ENCODE measurements at places on chromosomes 2 and 18. TPM values are rescaled to one million over a fixed set of nuclear protein-coding genes. Genes with fewer than 3 reads are reported as not detected.

Gene FIGN
- polyA plus RNA-seq, result 3.0 TPM

Gene GCKR
- polyA plus RNA-seq, result 0.47 TPM

Gene EGR4
- not detected for polyA plus RNA-seq

Gene GKN1
- polyA plus RNA-seq, result not detected

Gene SERPINB3
- not detected for polyA plus RNA-seq

Gene SERPINB4
- 0.06 TPM for polyA plus RNA-seq

DNA sequence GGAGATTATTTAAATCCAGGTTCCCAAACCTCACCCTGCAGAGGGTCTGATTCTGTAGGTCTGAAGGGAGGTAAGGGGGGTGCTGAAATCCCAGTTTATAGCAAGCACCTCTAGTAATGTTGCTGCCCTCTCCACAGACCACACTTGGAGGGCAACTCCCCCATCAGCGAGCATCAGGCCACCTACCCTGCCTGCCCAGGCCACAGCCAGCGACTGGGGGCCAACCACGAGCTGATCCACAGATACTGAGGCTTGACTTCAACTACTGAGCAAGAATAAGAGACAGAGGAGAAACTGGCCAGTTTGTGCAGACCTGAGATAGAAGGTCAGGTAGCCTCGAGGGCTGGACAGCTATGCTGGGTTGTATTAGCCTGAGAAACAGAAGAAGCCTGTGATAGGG is 36.3 kb upstream of the LBH start:
- no peak for DNase-seq

DNA sequence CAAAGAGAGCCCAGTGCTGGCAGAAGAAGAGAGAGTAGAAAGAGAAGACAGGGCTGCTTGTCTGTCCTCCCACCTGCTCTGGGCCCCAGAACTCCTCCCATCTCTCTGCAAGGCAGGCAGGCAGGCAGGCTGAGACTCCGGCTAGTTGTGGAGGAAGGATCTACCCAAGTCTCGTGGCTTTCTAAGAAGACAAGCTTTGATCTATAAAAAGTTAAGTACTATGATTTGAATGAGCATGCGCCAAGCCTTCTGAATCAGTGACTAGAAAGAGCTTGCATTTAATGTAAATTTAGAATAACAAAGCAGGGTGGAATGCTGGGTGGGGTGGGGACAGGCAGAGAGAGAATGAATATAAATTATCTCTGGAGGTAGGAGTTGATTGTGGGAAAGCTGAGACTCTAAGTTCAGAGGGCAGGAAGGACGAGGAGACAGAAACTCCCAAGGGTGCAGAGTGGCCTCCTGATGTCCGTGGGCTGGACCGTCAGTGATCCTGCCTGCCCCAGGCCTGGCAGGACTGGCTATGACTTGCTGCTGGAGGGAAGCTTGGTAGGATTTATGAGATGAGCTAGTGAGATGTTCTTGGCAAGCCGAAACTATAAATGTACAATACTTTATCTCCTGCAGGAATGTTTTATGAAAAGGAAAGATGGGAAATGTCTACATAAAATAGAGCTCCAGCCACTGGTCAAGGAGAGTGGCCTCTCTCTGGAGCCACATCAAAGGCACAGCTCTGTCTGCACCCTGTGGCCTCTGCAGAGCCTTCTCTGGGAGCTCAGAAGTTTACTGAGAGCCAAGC is 447.5 kb downstream of the TNS1 start:
- peak; percentile 15 for DNase-seq

DNA sequence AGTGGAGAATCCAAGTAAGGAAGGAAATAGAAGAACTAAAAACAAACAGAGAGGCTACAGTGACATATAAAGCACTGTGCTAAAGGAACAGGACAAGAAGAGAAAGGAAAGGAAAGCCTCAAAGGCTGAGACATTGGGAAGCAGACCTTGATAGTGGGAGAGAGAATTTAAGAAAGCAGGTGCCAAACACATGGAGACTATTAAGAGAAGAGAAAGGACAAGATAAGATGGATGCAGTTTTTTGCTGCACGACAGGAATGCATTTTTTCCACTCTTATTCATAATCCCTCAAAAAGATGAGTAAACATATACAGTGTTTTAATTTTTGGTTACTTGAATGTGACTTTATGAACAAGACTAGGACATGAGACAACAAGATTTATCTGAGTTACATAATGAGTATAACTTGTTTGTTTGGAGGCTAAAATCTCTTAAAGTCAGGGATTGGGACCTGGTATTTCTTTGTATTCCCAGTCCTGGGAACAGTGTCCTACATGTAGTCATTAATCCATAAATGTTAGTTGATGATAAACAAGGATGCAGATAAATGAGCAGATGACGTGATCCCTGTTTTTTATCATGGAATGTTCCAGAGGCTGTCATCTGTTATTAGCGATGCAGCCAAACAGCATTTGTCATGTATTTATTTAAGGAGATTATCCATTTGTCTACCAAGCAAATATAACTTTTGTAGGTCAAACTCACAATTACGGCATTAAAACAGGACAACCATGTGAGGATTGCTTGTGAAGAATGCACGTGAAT is 141.7 kb downstream of the DNER start:
- DNase-seq, result peak; percentile 3

DNA sequence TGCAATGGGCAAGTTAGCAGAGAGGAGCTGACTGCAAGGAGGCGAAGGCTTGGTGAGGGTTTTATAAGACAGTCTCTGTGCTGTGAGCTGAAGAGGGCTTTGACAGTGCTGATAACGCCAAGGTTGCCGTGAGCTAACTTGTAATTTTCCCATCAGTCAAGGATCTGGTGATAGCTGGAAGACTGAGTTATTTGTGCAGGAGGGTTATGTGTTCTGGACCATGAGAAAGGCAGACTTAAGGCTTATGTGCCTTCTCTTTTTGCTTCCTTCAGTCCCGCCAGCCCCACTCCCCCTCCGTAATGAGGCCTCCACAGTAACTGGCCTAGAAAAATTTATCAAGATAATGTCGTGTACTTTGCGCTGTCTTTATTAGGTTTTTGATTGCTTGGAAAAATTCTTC is 94.6 kb downstream of the RTP5 start:
- no peak for DNase-seq

GRCh38 chr18:12679183-12679786 is 21.4 kb upstream of the SPIRE1 start:
- DNase-seq, result no peak

- no peak for DNase-seq
Observed at GRCh38 chr2:126507425-126507911, 148.5 kb upstream of the GYPC start.

DNA sequence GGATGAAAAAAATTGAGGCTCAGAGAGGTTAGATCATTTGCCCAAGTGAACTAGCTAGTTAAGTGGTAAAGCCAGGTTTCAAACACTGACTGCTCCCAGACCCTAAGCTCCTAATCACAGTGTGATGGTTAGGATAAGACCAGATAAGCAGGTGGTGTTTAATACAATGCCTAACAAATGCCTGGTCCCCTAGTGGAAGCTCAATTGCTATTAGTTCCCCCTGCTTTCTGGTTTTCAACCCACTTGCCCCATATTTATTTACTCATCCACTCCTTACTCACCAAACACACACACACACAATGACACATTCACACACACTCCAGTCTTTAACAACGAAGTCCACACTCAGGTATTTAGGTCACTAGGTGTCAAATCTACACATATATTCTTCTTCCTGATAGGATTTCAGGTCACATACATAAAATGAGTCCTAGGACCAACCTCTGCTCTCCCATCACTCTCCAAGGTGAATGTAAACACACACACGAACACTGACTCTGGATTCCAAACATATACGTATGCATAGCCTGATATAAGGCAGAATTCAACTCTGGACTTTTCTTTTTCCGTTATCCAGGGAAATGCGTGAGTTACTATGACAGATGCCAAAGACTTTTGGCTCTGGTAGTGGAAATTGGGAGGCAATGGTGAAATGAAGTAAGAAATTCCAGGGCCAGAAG is 73.6 kb upstream of the TSPYL6 start:
- no peak for DNase-seq

GRCh38 chr2:206098471-206098870 is 12.5 kb upstream of the INO80D start:
- no peak for DNase-seq

DNA sequence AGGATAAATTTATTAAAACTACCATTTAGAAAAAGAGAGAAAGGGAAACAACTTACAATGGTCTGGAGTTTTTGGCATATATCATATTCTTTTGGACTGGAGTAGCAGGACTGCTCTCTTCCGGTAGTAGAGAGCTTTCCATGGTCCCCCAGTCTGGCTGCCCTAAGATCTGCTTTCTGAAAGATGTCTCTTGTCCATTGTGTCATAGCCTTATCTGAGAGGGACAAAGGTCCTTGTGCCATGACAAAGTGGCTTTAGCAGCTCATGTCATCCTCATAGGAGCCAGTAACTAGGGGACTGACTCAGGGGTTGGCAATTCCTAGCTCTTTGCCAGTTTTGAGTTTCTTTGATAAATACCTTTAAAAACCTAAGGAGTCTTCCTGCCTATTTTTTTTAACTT is 505.5 kb upstream of the ZEB2 start:
- DNase-seq, result no peak

- no peak for DNase-seq
Observed at GRCh38 chr2:19812166-19812565, 89.6 kb downstream of the TTC32 start.
